ENCODE measurements at places on chromosomes 1 and 21.

DNA sequence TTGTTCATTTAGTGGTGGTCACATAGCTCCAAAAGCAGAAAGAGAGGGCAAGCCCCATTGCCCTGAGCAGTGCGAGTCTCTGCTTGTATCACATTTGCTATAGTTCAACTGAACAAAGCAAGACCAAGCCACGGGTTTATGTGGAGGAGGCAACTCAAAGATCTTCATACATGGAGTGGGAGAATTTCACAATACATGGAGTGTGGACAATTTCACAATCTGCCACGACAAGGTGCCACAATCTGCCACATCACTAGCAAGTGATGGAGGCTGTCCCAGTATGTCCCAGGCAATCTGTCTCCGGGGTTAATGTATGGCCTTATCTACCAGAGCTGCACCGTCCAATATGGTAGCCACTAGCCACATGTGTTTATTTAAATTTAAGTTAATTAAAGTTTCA is 44.5 kb upstream of the DYRK1A start:
- no peak for DNase-seq

GRCh38 chr1:4684136-4684535 is 29.7 kb downstream of the AJAP1 start:
- no peak for DNase-seq

DNA sequence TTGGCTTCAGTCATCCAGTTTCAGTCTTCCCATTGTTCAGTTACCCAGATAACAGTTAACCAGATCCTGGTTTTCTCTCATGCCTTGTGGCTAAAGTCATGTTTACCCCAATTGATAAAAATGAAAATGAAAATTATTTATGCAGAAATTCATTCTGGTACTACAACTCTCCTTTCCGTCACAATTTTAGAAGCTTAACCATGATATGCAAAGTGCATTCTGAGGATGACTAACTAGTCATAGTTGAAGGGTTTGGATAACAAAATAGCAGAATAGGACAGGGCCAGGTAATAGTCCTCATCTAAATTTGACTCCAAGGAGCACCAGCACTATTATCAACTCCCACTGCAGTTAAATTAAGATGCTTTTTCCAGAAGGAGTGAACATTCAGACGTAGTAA is 94.7 kb downstream of the NTMT2 start:
- no peak for DNase-seq

- no peak for DNase-seq
Observed at GRCh38 chr1:95076034-95076433, 3.3 kb upstream of the ALG14 start.

- peak; percentile 49 for DNase-seq
Observed at GRCh38 chr21:33937931-33938339, 22.3 kb upstream of the ATP5PO start.

GRCh38 chr1:24895511-24895910 is 34.6 kb downstream of the RUNX3 start:
- no peak for DNase-seq

- DNase-seq, result no peak
Observed at GRCh38 chr1:110148961-110149360, 1.3 kb upstream of the SLC6A17 start.

All from stimulated activated CD4-positive, alpha-beta T cell treated with anti-CD3 and anti-CD28 coated beads, Interleukin-2, amount 100 ng/mL, for 24 hours (primary cell).